ENCODE measurements at places on chromosomes 7 and 10. TPM values are rescaled to one million over a fixed set of nuclear protein-coding genes. Genes with fewer than 3 reads are reported as not detected.

DNA sequence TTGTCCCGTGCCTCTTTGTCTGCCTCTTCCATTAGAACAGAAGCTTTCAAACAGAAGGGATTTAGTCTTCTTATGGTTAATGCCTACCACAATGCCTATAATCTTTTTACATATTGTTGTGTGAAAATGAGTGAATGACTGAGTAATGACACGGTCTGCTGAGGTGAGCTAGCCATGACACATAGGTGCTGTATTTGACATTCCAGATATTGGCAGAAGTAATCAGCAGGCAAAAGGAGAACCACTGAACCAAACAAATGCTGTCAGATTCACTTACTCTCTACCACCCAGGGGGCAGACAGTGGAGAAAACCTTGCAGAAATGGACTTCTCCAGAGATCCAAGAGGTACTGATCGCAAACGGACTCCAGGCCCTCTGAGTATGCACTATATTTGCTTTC is 377.2 kb upstream of the VWC2 start:
- no peak for DNase-seq

The HMX2 gene
- not detected for polyA plus RNA-seq

- no peak for DNase-seq
These were observed 344.7 kb upstream of the NPSR1 start for GRCh38 chr7:34313289-34313688.

DNA sequence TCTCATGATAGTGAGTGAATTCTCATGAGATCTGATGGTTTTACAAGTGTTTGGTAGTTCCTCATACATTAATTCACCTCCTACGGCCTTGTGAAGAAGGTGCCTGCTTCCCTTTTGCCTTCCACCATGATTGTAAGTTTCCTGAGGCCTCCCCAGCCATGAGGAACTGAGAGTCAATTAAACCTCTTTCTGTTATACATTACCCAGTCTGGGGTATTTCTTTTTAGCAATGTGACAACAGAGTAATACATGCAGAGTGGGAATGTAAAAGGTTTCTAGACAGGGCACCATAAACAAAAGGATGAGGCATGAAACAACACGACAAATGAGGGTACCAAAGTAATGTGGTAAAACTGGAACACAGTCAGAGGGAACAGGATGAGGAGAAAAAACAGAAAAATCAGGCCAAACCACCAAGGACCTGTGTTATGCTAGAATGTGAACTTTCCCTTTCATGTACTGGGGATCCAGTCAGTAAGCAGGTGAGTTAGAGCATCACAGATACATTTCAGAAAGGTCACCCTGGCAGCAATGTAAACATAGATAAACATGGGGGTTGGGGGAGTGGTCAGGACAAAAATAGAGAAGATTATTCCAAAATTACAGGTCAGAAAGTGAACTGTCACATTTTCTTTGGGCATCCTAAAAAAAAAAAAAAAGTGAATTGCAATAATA is 31.9 kb downstream of the ANKRD26 start:
- no peak for DNase-seq

- no peak for DNase-seq
These were observed 32.9 kb downstream of the SHTN1 start for GRCh38 chr10:116972131-116972530.

The PDZD7 gene
- 1.3 TPM for polyA plus RNA-seq

GRCh38 chr10:24370877-24371276 is 161.9 kb downstream of the KIAA1217 start:
- DNase-seq: no peak

GRCh38 chr7:6290319-6290741 is 17.9 kb upstream of the CYTH3 start:
- DNase-seq: no peak

The NPFFR1 gene
- 0.09 TPM for polyA plus RNA-seq

DNA sequence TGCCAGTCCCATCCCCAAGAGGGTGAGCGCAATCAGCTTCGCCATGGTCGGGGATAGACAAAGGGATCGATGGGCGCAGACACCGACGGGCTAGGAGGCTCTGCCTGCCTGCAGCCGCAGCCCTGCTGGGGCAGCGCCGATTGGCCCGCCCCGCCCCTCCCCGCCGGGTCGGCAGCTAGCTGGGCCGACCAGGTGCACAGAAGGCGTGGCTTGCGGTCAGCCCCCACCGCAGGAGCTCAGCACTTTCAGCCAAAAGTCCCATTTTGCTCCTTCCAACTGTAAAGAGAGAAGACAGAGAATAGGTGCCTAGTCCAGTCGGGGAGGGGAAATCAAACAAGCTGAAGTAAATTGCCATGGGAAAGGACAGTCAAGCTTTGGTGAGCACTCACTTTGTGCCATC is at the start of gene PON1:
TSS of gene PON1 (minus strand) at position 102 of the 400 bp plus-strand sequence. CDS start at position 45, 57 bp downstream.
- no peak for DNase-seq

DNA sequence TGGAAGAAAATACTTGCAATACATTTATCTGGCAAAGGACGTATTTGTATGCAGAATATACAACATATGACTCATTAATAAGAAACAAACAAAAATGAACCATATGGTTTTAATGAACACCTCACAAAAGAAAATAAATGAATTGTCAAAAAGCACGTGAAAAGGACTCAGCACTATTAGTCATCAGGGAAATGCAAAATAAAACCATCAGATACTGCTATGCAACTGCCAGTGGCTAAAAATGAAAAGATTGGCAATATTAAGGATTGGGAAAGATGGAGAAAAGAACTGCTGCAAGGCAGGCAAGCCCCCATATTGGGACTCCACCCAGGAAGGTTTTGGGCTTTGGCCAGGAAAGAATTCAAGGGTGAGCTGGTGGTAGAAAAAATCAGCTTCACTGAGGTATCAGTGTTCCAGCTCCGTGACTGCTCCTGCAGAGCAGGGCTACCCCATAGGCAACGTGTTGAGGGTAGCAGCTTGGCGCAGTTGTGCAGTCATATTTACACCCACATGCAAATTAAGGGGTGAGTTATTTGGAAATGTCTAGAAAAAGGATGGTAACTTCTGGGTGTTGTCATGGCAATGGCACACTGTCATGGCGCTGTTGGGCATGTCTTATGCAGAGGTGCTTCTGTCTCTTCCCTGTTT is 72.7 kb downstream of the CUBN start:
- DNase-seq: no peak

DNA sequence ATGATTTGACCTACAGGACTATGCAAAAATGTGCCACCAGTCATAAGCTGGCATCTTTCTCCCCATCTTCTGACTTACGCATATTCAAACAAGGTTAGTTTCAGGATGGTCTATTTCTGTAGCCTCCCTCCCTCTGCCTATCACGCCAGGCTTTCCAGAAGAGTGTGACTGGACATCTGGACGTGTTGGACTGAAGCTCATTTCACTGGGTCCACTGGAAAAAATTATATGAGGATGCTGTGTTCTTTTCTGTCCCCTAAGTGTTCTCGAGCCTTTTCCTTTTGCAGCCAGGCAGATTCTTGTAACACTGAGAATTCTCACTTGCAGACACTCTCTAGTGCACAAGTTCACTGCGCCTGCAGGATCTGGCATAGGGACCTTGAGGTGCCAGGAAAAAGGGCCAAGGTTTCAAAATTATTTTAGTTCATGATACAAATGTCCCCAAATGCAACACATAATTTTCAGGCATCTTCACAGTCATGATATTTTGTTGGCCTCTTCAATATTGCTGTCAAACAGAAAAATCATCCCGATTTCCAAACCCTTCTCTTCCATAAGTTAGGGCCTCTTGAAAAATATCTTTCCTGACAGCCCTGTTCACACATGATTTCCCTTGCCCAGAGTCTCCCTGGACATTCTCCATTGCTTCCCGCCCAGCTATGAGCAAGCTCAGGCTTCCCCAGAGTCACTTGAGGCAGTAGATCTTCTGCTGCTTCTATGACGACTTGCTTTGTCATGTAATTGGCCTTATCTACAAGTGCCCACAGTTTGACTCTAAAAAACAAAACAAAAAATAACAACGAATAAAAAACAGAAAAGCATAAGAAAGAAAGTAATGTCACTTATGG is 170.4 kb downstream of the BMPER start:
- DNase-seq: no peak

DNA sequence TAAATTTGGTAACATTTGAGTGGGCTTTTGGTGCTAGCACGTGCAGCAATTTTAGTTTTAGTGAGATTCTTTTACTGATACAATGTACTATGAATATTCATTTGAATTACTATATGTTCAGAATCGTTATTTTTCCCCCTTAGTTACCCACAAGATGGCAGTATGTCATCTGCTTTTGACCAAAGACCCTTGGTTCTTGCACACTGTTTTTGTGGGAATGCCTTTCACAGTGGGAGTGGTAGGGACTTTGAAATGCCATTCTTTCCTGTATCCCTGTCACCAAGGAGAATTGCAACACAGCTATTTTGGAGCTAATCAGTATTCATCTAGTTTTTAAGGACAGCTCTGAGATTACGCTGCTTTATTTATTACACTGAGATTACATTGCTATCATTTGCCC is 40.6 kb downstream of the SEC23IP start:
- peak; percentile 11 for DNase-seq

The TMEM176B gene
- polyA plus RNA-seq: 16.7 TPM

DNA sequence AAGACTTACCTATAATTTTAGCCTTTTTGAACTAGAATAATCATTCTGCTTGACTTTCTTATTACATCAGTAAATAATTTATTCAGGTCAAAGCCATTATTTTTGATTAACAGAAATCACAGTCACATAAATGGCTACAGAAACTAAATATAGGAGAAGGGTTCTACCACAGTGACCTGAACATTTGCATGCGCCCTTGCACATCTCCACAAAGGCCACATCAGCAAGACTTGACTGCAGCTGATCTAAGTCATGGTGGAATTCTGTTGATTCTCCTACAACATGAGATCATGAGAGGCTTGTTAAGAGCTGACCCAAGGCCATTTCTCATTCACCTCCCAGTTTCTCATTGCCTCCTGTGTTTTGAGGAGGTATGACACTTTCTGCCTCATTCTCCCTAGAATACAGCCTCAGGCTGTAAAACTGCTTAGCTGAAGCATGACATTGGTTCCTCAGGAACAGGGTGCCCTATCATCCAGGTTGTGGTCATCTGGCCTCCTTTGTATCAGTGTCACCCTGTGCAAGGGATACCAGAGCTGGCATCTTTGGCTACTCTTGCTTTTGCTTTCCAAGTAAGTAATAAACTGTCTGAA is 6.7 kb upstream of the IMMP2L start:
- no peak for DNase-seq

The SUFU gene
- polyA plus RNA-seq: 16.4 TPM
